ENCODE measurements at places on chromosomes 1 and 21. TPM values are rescaled to one million over a fixed set of nuclear protein-coding genes. Genes with fewer than 3 reads are reported as not detected.
A peak's percentile ranks its signal among the peaks of the same experiment; 100 is the strongest.

DNA sequence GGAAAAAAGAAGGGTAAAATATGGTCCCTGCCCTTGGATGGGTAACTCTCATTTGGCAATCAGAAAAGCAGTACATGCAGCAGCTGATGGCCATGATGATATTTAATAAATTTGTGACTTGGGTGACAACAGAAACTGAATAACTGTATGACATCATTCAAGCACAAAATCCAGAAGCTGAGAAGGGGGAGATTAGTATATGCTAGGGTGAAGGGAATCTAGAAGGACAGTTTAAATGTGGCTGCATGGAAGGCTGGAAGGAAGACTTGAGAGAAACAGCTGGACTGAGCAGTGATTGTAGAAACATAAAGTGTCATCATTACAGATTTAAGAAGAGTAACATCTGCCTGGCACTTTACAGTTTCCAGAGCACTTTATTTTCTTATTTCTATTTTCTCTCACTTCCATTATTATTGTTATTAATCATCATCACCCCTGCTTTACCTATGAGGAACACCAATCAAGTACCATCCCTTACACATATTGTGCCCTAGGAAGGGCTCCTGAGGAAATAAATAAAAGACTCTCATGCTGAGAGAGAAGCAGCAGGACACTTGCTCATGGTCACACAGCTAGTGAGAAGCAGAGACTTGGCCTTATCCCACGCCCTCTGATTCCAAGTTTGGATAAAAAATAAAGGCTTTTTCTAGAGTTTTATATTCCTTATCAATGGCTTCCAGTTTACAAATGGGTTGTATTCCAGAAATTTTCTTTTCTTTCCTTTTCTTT, 207.2 kb downstream of the PBX1 start:
- DNase-seq, result no peak
- H3K36me3 ChIP-seq, result no peaks in the 10 kb centered on the region
- no peaks in the 10 kb centered on the region for H3K4me1 ChIP-seq

- no peak overlapping the region for H3K27ac ChIP-seq
- DNase-seq, result no peak
- H3K4me1 ChIP-seq, result no peaks in the 10 kb centered on the region
These were observed 59.1 kb downstream of the APCS start for GRCh38 chr1:159646687-159647086.

- peaks cover 20% of the 10 kb centered on the region for H3K27me3 ChIP-seq
- peak within 1 kb of the TSS; percentile 37 for H3K4me3 ChIP-seq
- peak; percentile 63 for DNase-seq
- H3K27ac ChIP-seq, result no peak within 1 kb of the TSS
These were observed at the start of gene PTCH2 for GRCh38 chr1:44842862-44843655. Gene PTCH2 (minus strand): TSS chr1:44843253. CDS start chr1:44842932, 321 bp downstream.

GRCh38 chr1:230403442-230403841, 22.7 kb downstream of the PGBD5 start:
- no peak for DNase-seq
- no peak overlapping the region for H3K4me3 ChIP-seq
- no peaks in the 10 kb centered on the region for H3K36me3 ChIP-seq
- no peaks in the 10 kb centered on the region for H3K4me1 ChIP-seq
- no peak overlapping the region for H3K27ac ChIP-seq

MLLT11 gene
- total RNA-seq, result 2.9 TPM

- no peak overlapping the region for H3K4me3 ChIP-seq
- H3K27ac ChIP-seq, result no peak overlapping the region
- peaks cover 2% of the 10 kb centered on the region for H3K36me3 ChIP-seq
- peaks cover 11% of the 10 kb centered on the region for H3K4me1 ChIP-seq
- no peak for DNase-seq
These were observed 2.4 kb downstream of the FNBP1L start for GRCh38 chr1:93450321-93450720.

AMY1B gene
- total RNA-seq, result not detected

- DNase-seq, result no peak
- no peak overlapping the region for H3K27ac ChIP-seq
- peaks cover 11% of the 10 kb centered on the region for H3K4me1 ChIP-seq
- H3K27me3 ChIP-seq, result peaks cover 61% of the 10 kb centered on the region
These were observed 43.5 kb upstream of the BCL10 start for GRCh38 chr1:85319931-85320330.

- H3K36me3 ChIP-seq, result no peaks in the 10 kb centered on the region
- no peaks in the 10 kb centered on the region for H3K4me1 ChIP-seq
- no peak overlapping the region for H3K4me3 ChIP-seq
- no peak for DNase-seq
- H3K27me3 ChIP-seq, result no peaks in the 10 kb centered on the region
These were observed 316.5 kb downstream of the PBX1 start for GRCh38 chr1:164875518-164875917.

GRCh38 chr1:236913371-236914037, 90.7 kb downstream of the MT1HL1 start:
- no peak for DNase-seq
- H3K4me1 ChIP-seq, result peaks cover 3% of the 10 kb centered on the region
- no peaks in the 10 kb centered on the region for H3K27me3 ChIP-seq
- peaks cover 9% of the 10 kb centered on the region for H3K36me3 ChIP-seq
- no peak overlapping the region for H3K27ac ChIP-seq
- no peak overlapping the region for H3K4me3 ChIP-seq

GJB5 gene
- total RNA-seq, result not detected
